Right renal pelvis (tissue), 4 donors: ENCODE measurements at places on chromosomes 3 and 15. TPM values are rescaled to one million over a fixed set of nuclear protein-coding genes. Genes with fewer than 3 reads are reported as not detected.

GRCh38 chr3:173397161-173398110 is at the start of gene NLGN1:
Gene NLGN1 (plus strand): TSS chr3:173397744.
- DNase-seq: peak; percentile 42

DNA sequence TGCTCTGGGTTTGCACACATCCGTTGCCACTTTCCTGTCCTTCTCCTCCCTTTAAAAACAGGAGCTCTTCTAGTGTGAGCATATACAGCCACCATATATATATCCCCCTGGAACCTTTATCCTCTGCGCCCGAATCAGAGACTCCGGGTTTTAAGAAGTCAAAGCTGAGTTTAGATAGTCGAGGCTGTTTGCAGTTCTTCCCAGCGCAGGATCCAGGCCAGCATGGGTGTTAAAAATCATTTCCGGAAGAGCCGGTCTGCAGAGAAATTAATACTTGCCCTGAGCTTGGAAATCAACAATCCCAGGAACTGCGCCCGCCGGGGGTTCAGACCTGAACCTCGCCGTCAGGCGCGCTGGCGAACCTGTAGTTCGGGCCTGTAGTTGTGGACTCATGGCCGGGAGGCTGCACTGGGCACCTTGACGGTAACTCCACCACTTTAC is 2.3 kb downstream of the SHOX2 start:
- no peak for DNase-seq

DNA sequence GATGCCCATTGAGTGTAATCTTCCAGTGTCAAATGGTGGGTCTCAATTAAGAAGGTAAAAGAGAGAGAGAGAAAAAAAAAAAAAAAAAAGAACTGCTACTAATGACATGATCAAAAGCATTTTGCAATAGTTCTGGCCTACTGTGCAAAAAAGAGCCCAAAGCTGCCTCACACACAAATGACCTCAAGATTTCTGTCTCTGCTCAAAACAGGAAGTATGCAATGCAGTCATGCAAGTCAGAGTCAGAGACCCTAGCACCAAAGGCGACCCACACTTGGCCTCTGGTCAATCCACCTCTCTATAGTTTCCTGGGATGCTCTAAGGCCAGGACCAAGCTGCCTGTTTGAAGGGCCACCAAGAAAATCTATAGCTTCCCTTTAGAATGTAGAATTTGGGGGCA is 323.5 kb downstream of the VPS13C start:
- no peak for DNase-seq

DNA sequence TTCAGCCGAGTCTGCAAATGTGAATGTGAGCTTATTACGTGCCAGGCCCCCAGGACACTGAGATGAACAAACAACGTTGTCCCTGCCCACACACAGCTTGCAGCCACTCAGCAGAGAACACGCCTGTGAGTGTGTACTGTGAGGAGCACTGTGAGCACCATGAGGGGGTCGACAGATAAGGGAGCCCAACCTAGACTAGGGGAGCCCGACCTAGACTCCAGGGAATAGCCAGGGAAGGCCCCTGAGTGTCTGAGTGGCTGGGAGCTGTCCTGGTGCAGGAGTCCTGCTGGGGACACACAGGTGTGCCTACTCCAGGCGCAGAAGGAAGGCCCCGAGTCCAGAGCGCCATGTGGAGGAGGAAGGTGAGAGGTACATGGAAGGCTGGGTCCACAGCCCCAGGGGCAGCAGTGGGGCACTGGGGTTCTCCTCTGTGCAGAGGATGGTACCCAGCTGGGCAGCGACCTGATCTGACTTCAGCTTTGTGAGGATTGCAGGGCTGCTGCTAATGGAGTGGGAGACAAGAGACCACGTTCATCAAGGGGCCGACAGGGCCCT is 36.5 kb downstream of the MGLL start:
- no peak for DNase-seq

GRCh38 chr3:9730657-9731205 is 804 bp upstream of the BRPF1 start:
- DNase-seq: no peak

GRCh38 chr15:98648654-98649471 is 524 bp downstream of the IGF1R start:
- peak; percentile 31 for DNase-seq

DNA sequence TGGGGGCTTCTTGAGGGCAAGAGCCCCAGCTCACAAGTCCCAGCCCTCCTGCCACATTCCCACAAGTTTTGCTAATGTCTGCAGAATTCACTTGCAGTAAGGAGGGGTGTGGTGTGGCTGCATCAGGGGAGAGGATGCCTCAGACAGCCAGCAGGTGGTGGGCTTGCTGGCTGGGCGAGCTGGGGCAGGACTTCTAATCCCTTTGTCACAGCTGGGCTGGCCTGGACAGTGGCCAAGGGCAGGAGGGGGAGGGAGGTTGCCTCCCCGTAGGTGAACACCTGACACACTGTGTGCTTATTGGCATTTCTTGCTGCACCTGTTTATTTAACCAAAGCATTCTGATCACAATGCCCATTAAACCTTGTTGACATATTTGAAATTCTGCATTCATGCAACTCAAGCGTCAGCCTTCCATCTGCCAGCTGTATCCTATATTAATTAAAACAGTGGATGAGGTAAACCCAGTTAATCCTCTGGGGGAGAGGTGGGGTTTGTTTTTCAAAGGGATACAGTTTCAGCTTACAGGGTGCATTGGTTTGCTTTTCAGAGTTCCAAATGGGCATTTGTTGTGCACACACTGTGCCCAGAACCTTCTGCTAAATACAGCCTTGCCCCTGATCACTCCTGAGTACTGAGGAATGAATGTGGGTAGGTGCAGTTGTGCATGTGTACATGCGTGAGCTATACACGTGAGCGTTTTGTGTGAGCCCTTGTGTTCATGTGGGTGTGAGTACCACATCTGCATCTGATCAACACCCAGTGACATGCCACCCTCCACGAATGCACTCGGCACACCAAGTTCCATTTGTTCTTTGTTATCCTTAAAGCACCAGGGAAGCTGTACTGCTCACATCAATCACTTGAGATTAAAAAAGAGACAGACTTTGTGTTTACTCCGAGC is 268.7 kb downstream of the XXYLT1 start:
- peak; percentile 48 for DNase-seq

DNA sequence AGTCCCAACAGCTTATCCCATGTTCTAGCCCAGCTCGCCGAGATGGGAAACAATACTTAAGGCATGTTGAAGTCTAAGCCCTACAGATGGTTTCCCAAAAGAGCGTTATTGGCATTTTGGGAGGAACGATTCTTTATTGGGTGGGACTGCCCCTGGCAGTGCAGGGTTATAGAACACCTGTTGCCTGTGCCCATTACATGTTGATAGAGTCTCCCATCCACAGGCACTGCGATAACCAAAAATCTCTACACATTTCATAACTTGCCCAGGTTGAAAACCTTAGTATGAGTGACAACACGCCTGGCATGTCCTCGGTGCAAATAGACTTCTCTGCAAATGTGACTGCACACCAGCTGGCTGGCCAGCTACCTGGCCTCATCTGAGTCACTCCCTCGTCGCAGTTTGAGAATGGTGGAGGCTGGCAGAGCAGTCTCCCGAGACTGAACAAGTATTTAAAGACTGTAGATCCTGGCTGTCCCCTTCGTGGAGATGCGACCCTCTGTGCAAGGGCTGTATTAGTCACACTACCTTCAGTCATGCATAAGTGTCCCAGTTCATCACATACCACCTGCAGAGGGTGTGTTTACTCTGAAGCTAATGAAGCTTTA is 18.7 kb downstream of the ZNF80 start:
- DNase-seq: no peak

GRCh38 chr3:113234688-113235260 is 23.4 kb downstream of the BOC start:
- no peak for DNase-seq

GRCh38 chr3:173465112-173465511 is 67.6 kb downstream of the NLGN1 start:
- DNase-seq: no peak

GRCh38 chr15:97259943-97260342 is 700.6 kb upstream of the ARRDC4 start:
- no peak for DNase-seq

GRCh38 chr3:15007681-15008141 is 57.4 kb downstream of the MRPS25 start:
- no peak for DNase-seq

- DNase-seq: no peak
Observed at GRCh38 chr15:71187526-71187925, 72.3 kb downstream of the THSD4 start.

DNA sequence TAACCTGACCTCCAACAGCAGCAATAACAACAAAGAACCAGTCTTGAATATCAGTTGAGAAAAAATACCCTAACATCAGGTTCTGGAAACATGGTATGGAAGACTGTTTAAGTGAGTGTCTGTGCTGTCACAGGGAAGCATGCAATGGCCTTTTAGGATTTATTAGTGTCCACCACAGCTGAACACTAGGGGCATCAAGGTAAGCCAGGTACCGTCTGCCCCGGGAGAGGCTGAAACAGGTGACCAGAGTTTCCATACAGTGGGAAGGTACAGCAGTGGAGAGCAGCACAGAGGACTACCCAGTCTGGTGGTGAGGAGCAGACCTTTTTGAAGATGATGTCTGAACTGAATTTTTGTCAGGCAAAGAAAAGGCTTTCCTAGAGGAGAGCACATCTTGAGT is 18.4 kb downstream of the ZDHHC23 start:
- DNase-seq: no peak

- DNase-seq: no peak
Observed at GRCh38 chr3:57068437-57069089, 8.1 kb downstream of the SPATA12 start.

GRCh38 chr3:142022381-142022780 is 127.0 kb downstream of the TFDP2 start:
- no peak for DNase-seq

DNA sequence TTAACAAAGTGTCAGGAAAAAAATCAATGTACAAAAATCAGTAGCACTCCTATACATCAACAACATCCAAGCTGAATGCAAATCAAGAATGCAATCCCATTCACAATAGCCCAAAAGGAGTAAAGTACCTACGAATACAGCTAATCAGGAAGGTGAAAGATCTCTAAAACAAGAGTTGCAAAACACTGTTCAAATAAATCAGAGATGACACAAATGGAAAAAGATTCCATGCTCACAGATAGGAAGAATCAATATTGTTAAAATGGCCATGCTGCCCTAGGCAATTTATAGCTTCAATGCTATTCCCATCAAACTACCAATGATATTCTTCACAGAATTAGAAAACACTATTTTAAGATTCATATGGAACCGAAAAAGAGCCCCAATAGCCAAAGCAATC is 223.7 kb upstream of the CD96 start:
- DNase-seq: no peak

GRCh38 chr15:65757256-65757655 is 34.8 kb downstream of the DENND4A start:
- no peak for DNase-seq

DNA sequence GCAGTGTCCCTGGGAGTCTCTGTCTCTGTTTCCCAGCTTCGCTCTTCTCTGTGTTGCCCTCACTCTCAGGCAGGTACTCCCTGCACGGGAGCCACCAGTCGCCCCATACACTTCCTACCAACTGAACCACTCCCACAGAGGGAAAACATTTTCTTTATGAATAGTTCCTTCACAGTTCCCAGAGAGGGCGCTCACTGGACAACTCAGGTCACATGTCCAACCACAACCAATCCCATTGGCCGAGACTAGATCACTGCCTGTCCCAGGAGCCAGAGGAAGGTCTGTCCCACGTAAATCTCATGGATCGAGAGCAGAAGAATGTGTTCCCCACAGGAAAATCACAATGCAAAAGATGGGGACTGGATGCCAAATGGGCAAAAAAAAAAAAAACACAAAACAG is 26.1 kb downstream of the GRK7 start:
- no peak for DNase-seq

DNA sequence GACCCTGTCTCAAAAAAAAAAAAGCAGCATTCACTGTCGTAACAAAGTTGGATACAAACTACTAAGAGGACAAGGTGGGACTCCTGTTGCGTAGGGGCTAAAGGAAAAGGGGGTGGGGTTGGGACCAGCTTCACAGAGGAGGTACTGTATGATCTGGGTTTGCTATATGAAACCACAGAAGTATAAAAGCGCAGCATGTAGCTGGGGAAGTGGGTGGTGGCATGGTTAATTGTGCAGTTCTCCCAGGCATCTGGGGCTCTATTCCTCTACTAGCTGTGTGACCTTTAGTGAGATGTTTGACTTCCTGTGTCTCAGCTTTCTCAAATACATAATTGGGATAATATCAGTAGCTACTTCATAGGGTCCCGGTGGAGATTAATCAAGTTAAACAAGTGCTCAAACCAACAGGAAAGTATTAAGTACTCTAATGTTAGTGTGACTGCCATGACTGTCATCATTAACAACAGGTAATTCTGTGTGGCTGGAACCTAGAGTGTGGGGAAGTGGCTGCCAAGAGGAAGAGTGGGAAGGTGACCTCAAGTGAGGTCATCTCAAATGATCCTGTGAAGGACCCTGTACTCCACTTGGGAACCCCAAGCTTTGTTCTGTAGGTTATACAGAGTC is 11.5 kb downstream of the PARP16 start:
- DNase-seq: no peak

GRCh38 chr3:60752809-60753208 is 498.4 kb downstream of the FHIT start:
- no peak for DNase-seq

- no peak for DNase-seq
Observed at GRCh38 chr3:9951598-9951961, 628 bp downstream of the PRRT3 start.

DNA sequence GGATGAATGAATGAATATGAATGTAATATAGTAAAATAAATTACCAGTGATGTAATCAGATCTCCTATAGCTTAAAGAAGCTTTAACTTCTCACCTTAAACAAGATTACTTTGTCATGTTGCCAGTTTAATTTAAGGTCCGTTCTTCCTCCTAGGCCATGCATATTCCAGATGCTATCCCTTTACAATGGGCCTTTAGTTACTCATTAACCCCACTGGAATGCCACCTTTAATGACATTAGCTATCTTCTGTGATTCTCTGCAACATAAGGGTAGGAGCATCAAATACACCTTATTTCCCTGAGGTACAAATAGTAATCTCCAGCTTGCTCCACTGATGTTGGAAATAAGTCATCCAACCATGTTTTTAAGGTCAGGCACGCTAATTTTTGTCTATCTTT is 63.0 kb upstream of the TIMP4 start:
- DNase-seq: no peak

The SLC9A9 gene
- polyA plus RNA-seq: 6.0 TPM

The CLRN1 gene
- not detected for polyA plus RNA-seq

The PARP3 gene
- polyA plus RNA-seq: 16.9 TPM

The IGSF11 gene
- 4.5 TPM for polyA plus RNA-seq

The SLC12A6 gene
- polyA plus RNA-seq: 20.0 TPM

The MCF2L2 gene
- 0.97 TPM for polyA plus RNA-seq

The GABRA5 gene
- 0.45 TPM for polyA plus RNA-seq

The C3orf80 gene
- polyA plus RNA-seq: 0.43 TPM

The GUCA1C gene
- polyA plus RNA-seq: 0.47 TPM

The CELF6 gene
- 3.9 TPM for polyA plus RNA-seq

The IL5RA gene
- 0.80 TPM for polyA plus RNA-seq

The WDR93 gene
- polyA plus RNA-seq: 2.4 TPM

The STRIT1 gene
- polyA plus RNA-seq: 1.8 TPM

The ZNF385D gene
- polyA plus RNA-seq: 15.8 TPM

The TRMT10C gene
- 43.5 TPM for polyA plus RNA-seq

The ASTE1 gene
- 14.9 TPM for polyA plus RNA-seq
